ENCODE measurements at places on chromosomes 5 and 9.

DNA sequence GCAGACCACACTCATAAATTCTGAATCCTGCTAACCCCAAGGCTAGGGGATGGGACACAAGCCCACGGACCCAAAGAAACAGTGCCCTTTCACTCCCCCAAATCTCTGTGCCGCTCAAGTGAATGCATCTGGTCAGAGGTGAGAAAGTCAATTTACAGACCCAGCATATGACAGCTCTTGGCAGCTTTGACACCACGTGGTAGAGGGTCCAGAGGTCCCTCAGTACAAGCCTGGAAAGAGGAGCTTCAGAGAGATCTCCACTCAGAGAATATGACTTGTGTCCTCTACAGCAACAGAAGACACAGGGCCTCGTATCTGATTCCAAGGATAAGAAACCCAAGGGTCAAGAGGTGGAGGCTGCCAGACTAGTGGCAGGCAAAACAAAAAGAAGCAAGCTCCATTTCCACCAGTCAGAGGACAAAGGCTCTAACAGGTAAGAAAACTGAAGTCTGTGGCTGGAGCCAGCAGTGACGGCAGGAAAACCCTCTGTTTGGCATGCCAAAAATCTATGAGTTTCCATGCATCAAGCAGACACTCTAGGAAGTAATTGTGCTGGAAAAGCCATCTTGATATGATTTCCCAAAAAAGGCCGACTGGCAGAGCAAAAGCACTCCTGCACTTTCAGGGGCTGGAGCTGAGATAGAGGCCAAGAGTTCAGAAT is 138.7 kb downstream of the UGCG start:
- DNase-seq = no peak

- no peak for DNase-seq
Measured at GRCh38 chr5:77636641-77637169, 1.8 kb downstream of the OTP start.

GRCh38 chr9:133821601-133822429 is 83.7 kb upstream of the SARDH start:
- no peak for DNase-seq

GRCh38 chr5:5648694-5649093 is 226.2 kb downstream of the ICE1 start:
- DNase-seq = no peak

- no peak for DNase-seq
Measured at GRCh38 chr9:70083429-70083828, 39.8 kb downstream of the MAMDC2 start.

GRCh38 chr9:12448246-12448645 is 244.9 kb upstream of the TYRP1 start:
- DNase-seq = no peak

- no peak for DNase-seq
Measured at GRCh38 chr5:2110934-2111462, 228.3 kb upstream of the IRX4 start.

DNA sequence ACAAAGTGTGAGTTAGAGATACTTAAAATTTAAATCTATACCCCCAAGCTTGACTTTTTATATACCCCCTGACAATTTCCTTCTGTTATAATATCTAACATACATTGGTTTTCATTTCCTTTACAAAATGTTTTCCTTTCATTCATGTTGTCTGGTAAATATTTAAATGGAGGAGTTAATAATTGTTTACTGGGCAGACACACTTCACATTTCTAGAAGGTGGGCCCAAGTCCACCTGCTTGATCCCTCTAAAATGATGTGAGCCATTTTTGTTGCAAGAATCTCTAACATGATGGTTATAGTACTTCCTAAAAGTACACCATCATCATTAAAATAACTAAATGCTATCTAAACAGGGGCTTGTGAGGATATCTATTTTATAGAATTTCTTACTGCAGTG is 155.9 kb downstream of the FAM174A start:
- no peak for DNase-seq

GRCh38 chr5:9332026-9332425 is 213.8 kb downstream of the SEMA5A start:
- no peak for DNase-seq

DNA sequence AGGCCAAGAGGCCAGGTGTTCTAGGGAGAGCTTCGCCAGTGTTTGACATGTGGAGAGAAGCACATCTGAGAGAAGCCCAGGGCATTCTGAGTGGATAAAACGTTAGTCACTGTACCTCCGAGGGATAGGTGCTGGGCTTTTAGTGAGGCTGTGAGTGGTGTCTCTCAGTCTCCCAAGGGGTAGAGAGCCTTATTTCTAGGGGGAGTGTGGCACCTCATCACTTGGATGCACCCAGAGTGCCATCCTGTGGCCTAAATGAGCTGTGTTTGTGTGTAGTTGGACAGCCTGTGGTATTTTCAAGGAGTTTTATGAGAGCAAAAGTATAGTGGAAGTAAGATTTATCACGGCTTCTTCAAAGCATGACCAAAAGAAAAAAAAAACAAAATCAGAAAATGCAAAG is 1046.9 kb upstream of the WWC1 start:
- DNase-seq = no peak

DNA sequence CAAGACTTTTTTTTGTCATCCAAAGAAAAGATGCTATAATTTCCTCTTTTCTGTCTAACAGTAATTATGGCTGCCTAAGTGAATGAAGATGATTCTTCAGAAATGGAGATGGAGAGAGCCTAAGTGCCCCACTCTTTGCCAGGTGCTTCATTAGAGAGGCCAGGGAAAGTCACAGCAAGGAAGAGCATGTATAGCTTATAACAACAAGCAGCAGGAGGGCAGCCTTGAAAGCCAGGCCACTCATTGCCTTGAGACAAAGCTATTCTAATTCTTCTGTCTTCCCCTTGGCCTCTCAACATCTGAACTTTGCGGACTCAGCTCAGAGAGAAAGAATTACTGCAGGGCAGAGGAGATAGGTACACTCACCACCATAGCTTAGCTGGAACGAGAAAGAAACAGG is 112.0 kb upstream of the ZNF366 start:
- no peak for DNase-seq

GRCh38 chr9:96491079-96491879 is 41.3 kb downstream of the HABP4 start:
- no peak for DNase-seq

GRCh38 chr9:127779136-127779981 is 893 bp upstream of the SH2D3C start:
- DNase-seq = no peak

GRCh38 chr5:34789021-34789531 is 49.9 kb upstream of the TTC23L start:
- DNase-seq = no peak

- DNase-seq = no peak
Measured at GRCh38 chr5:8234179-8234770, 365.3 kb downstream of the MTRR start.

DNA sequence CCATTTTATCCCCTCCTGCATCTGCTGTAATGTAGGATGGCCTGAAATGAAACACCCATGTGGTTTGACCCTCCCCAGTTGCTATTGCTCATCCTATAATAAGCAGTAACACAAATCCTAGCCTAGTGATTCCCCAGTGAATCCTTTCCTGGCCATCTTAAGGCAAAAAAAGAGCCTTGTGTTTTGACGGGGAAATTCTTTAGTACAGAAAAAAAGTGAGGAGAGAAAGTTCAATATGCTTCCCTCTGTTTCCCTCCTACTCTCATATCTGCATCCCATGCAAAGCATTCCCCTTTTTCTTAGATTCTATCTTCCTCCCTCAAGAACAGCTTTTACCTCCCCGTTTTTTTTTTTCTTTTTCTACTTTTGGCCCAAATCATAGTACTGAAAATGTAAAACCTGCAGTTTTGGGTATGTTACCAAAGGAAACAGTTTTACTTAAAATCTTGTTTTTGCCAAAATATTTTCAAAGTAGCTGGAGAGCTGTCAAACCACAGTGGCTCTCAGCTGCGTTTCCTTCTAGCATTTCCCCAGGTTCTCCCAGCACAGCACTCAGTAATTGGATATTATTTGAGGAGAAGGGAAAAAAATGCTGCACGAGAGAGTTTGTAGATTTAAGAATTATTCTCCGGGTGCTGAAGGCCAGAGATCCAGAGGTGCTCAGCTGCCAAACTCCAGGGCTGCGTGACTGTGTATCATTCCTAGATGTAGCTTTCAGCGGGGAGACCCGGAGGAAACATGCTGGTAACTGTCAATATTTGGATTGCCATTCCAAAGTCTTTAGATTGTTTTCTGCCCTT is 321.4 kb downstream of the NPR3 start:
- DNase-seq = no peak

- no peak for DNase-seq
Measured at GRCh38 chr9:73155968-73156864, 4.6 kb downstream of the ANXA1 start.

GRCh38 chr9:13369431-13369830 is 89.9 kb upstream of the MPDZ start:
- DNase-seq = no peak

DNA sequence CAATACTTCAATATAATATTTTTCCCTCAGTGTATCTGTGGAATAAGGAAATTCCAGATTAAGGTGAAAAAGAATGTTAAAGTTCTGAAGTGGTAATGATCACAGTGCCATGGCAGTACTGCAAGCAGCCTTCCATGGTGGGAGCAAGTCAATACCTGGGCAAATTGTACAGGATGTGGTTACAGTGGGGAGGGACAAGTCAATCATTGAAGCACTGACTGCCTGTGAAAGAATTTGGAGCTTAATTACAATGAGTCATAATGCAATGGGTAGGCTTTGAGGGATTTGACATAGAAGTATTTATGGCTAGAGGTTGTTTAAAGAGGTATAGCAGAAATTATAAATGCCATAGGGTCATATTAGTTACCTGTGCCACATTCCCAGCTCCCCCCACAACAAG is 786.5 kb upstream of the ACO1 start:
- no peak for DNase-seq

DNA sequence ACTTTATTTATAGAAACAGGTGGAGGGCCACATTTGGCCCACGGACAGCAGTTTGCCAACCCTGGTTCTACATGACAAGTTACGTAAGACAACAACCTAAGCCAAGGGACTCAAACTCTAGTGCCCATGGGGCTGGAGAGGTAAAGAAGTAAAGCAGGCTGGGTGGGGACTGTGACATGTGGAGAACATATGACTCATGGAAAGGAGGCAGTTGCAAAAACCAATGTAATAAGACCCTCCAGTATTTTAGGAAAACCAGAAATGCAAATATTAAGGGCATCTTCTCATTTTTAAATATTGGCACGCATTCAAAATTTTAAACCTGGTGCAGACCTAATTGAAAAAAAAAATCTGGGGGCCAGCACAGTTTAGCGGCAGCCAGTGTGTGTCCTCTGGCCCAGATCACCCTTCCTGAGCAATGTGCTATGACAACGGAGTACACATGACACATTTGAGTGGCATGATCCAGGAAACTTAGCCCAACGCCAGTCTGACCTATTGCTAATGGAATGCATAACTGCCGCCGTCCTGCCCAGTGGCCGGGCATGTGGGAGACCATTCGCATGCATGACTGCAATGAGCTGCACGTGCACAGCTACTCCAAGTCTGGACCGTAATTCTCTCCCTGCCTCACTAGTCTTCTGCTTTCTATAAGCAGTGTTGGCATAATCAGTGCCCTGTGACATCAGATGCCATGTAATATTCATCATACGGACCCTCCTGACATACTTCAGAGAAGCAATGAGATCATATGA is 97.2 kb downstream of the SH3TC2 start:
- DNase-seq = no peak

Measured in NCI-H510A treated with DMSO at 0.1 percent for 48 hours (cell line).